CD4-positive, alpha-beta memory T cell (primary cell): ENCODE measurements at places on chromosomes 4 and X.

- DNase-seq = no peak
Measured at GRCh38 chrX:25112156-25112555, 96.4 kb upstream of the ARX start.

DNA sequence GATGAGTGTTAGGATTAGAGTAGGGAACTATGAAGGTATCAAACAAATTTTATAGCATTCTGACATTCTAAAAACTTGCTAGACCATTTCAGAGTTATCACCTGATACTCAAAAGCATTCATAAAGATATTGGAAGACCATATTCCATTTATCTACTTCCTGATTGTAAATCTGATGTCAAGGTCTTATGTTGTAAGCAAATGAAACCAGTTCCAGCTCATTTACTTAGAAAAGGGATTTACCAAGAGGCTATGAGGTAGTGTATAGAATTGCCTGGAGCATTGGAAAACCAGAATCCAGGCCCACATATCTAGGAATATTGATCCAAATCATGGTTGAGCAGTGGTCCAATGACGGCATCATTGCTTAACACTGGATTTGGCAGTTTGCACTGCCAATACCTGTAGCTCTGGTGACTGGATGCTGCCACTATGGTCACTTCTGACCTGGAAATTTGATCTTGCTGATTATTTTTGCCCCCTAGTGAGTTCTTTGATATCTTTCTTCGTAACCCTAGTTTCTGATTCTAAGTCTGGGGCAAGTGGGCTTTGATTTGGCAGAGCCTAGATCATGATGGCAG is 25.4 kb downstream of the ARFIP1 start:
- DNase-seq = no peak

- DNase-seq = no peak
Measured at GRCh38 chr4:34094114-34094513, 2150.2 kb downstream of the ARAP2 start.

- no peak for DNase-seq
Measured at GRCh38 chr4:17469931-17470674, 41.8 kb downstream of the QDPR start.

- no peak for DNase-seq
Measured at GRCh38 chr4:1447676-1448588, 41.7 kb upstream of the NKX1-1 start.

DNA sequence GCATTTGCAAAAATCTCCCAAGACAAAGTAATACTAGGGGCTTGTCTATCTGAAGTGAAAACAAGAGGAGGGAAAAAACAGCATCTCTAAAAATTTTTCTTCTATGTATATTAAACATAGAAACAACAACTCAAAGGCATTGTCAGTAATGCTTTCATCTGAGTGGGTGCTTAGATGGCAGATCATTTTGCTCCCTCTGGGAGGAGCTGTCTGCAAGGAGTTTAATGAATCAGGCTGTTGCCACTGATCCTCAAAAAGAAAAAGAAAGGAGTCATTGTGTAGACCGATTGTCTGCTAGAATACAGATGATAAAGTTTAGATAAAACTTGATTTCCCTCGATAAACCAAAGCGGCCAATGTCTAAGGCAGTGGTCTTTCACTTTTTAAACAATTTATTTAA is 49.7 kb upstream of the KLHL8 start:
- no peak for DNase-seq

- DNase-seq = no peak
Measured at GRCh38 chr4:25569716-25570115, 85.9 kb upstream of the SLC34A2 start.

GRCh38 chr4:83417566-83417965 is 38.1 kb downstream of the HELQ start:
- DNase-seq = no peak

DNA sequence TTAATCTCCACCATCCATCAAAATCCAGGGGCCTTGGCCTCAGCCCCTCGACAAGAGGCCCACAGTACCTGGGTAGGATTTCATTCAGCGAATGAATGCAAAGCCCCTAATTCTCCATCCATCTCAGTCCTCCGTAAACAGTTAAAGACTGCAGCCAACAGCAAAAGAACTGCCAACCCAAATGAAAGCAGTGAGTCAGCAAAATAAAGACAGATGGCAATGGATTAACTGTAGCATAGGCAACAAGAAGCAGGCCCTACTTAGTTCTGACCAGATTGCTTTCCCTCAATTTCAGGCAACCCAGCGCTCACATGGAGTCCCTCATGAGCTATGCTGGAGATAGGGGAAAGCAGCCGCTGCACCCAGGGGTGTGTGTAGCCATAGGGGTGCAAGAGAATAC is 21.4 kb downstream of the PLAC1 start:
- no peak for DNase-seq

DNA sequence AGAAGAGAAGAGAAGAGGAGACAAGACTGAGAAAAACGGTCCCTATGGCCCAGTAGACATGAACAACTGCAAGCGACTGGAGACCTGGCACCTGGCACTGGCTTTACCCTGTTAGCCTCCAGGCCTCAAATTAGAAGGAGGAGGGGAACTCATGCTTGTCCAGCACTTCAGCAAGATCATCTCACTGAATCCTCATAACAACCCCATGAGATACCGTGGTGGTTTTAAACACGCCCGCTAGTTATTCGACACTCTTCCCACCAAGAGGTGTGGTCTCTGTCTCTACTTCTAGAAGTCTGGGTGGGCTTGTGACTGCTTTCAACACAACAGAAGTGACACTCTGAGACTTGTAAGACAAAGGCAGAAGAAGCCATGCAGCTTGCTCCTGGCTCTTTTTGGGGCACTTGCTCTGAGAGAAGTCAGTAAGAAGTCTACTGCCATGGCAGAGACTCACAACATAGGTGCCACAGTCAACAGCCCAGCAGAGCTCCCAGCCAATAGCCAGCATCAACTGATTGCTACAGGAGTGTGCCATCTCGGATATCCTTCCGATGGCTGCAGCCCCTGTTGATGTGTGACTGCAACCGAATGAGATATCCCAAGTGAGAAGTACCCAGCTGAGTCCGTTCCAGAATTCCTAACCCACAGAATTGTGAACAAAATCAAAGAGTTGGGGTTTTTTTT is 34.0 kb upstream of the BCOR start:
- no peak for DNase-seq

- no peak for DNase-seq
Measured at GRCh38 chrX:15500497-15500966, at the start of gene BMX. BMX (plus strand) TSS chrX:15500807; CDS start chrX:15508354, 7,547 bp downstream.

GRCh38 chr4:120517966-120518365 is 404.6 kb downstream of the PRDM5 start:
- no peak for DNase-seq
